ENCODE measurements at places on chromosomes 11 and 22.

DNA sequence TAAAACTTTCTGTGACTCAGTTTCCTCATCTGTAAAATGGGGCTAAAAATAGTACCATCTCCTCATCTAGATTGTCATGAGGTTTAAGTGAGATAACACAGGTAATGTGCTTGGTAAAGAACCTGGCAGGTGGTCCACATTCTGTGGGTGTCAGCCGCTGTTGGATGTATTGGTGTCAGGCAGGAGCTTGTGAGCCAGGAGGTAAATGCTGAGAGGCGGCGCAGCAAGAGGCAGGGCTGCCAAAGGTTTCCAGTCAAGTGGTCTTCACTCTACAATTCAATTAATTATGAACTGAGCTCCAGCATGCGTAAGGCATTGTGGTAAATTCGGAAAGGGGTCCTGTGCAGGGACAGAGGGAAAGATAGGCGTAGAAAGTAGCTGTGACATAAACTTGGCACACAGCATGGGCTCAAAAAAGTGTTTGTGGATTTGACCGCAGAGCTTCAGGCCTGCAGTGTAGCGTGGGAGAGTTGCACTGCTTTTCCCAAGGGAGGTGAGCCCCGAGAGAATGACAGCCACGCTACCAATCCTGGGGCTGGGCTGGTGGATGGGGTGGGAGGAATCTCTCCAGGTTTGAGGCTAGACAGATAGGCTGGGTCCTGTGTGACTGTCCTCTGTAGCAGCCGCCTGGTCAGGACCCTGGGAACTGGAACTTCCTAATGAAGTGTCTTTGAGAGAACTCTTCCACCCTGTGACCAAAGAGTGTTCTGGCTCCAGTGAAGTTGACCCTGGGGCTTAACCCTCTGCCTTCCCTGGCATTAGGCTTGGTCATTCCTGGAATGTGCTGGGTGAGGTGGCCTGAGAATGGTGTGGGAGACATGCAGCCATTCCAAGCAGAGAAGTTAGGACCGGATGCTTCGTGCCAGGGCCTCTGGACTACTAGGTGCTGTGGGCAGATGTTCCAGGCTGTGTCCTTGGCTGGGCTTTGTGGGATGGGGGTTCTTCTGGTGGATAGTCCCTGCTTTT is 122.4 kb downstream of the FEZ1 start:
- DNase-seq: no peak

DNA sequence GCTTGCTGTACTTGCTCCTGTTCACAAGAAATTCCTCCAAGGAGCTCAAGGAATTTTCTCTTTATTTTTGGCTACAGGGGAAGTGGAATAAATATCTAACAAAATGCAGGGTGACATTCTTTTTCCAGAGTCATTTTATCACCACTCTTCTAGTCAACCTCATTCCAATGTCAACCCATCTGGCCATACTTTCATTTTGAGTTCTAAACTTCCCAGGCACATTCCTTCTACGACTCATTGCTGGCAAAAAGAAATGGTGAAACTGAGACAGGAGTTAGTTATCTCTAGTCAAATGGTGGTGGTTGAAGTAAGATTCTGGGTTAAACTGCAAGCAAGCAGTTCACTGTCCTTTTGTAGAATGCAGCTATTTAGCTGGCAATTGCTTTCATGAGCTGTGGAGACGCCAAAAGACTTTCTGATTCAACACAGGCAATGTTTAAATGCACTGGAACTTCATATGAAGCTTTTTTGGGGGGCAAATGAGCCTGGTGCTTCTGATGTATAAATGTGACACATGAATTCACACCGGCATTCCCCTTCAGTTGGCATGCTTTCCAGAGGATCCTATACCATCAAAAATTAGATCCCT is 304.6 kb downstream of the CADM1 start:
- DNase-seq: peak; percentile 24

- no peak for DNase-seq
Observed at GRCh38 chr11:121291896-121292494, 576 bp upstream of the SC5D start.

DNA sequence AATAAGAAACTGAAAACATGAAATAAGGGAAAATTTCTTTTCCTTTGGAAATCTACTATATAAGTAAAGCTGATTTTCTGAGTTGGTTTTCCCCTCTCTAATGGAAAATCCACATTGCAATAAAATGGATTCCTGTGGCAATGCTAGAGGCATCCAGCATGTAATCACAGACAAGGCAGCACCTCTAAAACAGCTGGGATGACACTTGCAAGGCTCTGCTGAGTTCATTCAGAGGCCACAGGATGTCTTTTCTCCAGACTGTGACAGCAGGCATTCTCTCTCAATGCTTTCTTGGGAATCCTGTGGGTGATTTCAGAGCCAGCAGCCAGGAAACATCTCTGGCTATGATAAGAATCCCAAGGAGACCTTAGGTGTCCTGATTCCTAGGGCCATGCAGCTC is 201.3 kb upstream of the BLID start:
- peak; percentile 53 for DNase-seq

DNA sequence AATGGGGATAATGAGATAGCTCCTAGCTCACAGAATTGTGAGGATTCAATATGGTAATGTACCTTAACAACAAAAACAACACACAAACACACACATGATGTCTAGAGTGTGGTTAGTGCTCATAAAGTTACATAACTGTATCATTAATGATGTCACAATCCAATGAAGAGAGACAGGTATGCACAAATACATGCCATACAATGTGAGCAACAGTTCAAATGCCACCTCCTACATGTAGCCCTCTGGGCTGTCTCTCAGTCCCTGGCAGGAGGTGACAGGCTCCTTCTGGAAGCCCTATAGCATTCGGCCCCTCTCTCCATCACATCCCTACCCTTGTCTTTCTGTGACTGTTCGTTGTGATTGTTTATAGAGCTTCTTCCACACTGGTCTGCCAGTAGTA is 8.3 kb upstream of the MICALL1 start:
- no peak for DNase-seq

GRCh38 chr11:121417055-121417551 is 35.0 kb upstream of the SORL1 start:
- peak; percentile 86 for DNase-seq

GRCh38 chr11:117786135-117786870 is 10.7 kb downstream of the DSCAML1 start:
- DNase-seq: no peak

GRCh38 chr11:117860139-117860538 is 16.3 kb downstream of the FXYD6 start:
- DNase-seq: no peak

GRCh38 chr22:49968831-49969661 is 8.5 kb downstream of the PIM3 start:
- DNase-seq: no peak

GRCh38 chr22:25540908-25541660 is 23.4 kb upstream of the GRK3 start:
- no peak for DNase-seq

- DNase-seq: no peak
Observed at GRCh38 chr11:62721994-62722393, 5.3 kb downstream of the HNRNPUL2 start.

DNA sequence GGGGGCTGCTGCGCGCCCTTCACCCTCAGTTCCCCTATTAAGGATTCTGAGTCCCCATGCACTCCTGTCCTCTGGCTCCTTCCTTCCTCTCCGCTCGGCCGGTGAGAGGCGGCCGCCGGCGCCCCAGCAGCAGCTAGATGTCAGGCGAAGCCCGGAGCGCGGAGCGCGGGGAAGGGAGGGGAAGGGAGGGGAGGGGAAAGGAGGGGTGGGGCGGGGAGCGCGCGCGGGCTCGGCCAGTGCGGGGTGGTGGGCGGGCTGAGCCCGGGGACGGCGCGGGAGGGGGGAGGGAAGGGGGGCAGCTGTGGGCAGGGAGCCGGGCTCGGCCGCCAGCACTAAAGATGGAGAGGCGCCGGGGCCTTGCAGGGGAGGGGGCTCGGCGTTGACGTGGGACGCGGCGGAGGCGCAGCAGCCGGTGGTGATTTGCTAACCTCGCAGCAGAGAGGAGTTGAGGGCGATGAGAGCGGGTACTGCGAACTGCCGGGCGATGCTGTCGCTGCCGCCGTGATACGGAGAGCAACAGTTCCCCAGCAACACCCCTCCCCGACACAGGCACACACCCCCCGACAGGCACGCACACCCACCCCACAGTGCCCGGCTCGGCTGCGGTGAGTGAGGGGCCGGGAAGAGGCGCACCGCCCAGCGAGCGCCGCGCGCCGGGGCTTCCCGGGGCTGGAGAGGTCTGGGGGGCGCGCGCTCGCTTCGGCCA is at the start of gene ZBTB16:
Gene ZBTB16, plus strand, starts transcription at position 434 of the 706 bp plus-strand sequence. CDS start 3,590 bp downstream, outside the sequence.
- peak; percentile 34 for DNase-seq

GRCh38 chr11:121140369-121140768 is 39.3 kb downstream of the TECTA start:
- DNase-seq: no peak

DNA sequence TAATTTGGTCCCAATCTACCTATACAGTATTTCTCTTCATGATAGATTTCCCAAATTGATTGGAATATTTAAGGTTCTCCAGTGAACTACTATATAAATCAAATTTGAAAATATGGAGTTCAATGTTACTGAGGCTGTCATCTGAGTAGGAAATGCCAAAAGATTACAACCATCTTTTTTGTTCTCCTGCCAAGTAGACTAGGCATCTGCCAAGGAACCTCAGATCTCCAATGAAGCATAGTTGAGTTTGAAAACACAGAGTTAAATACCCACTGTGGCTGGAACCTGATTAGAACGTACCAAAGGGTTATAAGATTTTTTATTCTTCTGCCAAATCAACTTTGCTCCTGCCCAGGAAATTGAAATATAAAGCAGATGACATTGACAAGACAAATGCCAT is 330.9 kb downstream of the CNTN5 start:
- no peak for DNase-seq

DNA sequence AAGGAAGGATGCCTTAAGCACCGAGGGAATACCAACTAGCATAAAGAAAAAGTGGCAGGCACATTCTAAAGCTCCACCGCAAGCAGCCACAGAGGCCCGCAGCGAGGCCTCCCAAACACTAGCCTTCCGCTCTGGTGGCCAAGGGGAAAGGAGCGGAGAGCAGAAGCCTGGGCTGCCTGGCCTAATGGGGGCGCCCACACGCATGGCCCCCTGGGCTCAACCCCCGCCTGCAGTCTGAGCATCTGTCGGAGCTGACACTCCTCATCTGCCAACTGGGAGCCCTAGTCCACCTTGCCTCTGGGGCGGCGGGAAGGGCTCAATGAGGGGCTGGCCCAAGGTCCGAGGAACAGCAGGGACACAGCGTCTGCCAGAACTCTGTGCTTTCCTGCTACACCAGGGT is 50.1 kb upstream of the WNT11 start:
- no peak for DNase-seq

DNA sequence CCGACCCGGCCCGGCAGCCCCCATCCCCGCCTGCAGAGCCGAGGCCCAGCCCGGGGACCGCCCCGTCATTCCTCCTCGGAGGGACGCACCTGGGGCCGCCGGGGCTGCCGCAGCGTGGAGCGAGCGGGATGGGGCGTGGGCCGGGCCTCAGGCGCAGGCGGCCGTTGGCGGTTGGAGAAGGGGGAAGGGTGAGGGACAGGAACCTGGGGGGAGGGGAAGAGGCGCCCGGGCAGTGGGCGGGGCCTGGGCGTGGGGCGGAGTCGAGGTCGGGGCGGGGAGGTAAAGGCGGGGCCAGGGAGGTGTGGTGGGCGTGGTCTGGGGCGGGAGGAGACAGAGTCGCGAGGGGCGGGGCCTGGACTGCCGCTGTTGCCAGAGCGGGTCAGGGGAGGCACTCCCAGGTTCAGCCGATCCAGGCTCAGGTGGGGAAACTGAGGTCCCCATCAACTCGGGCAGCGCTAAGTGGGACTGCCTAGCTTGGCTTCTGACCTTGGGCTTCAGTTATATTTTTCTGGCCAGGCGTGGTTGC is at the start of gene TESMIN:
Gene TESMIN, minus strand, starts transcription at position 190 of the 526 bp plus-strand sequence. CDS start 860 bp downstream, outside the sequence.
- DNase-seq: peak; percentile 98

GRCh38 chr22:19497245-19497644 is 17.5 kb downstream of the CDC45 start:
- DNase-seq: peak; percentile 53

DNA sequence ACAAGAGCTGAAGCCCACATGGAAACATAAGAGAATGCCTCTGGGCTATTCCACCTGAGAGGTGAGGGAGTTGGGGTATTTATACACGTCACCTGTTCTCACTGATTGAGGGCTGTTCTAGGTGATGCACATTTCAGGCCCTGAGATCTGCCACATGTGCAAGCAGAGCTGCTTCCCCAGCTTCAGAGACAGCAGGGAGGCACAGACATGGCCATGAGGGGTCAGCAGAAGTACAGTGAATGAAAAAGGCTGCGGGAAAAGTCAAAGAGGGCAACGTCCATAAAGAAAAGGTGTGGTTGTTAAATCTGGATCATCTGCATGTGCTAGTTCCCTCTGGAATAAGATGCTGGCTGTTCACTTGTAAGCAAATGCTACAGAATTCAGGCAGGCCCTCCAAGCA is 75.4 kb downstream of the GAB4 start:
- peak; percentile 35 for DNase-seq

DNA sequence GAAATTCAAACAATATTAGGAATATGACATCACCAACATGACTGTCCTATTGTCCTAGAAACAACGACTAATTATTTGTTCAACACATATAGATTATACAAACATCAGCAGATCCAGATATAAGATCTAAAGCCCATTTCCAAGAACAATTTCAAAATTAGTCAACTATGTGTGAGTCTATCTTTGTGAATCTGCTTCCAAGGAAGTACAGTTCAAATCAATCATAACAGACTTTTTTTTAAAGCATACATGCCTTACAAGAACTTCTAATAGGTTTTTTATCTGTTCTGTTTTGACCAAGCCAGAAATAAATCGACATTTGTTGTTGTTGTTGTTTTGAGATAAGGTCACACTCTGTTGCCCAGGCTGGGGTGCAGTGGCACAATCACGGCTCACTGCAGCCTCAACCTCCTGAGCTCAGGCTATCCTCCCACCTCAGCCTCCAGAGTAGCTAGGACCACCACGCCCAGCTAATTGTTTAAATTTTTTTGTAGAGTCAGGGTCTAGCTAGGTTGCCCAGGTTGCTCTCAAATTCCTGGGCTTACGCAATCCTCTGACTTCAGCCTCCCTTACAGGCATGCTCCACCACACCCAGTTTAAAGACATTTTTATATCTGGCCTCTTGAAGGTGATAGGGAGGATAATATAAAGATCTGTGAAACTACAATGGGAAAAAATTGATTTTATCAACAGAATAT is 54.8 kb downstream of the DENND5A start:
- DNase-seq: no peak

GRCh38 chr11:2424811-2425495 is 19.4 kb downstream of the TRPM5 start:
- no peak for DNase-seq

DNA sequence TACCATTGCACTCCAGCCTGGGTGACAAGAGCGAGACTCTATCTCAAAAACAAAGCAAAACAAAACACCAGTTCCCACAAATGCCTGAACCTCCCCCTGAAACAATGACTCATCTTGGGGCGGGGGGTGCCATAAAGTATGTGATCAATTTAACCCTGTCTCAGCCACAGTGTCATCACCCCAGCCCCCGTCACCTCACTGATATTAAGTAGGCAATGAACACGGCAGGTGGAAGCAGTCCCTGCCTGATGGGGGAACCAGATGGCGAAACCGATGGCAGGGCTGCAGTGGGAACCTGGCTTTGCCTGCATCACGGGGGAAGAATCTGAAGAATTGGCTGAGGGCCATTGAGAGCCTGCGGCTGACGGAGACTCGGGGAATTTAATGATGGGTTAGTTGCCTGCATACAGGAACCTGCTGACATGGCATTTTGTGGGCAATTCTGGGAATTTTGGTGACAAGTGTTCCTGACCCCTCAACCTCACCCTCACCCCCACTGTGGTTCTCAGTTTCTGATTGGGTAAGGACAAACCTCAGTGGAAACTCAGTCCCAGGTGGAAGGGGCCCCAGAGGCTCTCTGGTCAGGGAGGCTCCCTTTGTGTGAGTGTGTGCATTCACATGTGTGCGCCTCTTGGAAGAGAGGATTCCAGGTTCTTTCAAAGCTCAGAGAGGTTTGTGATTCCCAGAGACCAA is 39.1 kb upstream of the SHISAL1 start:
- DNase-seq: peak; percentile 92
